Left lung (tissue), 14 donors: ENCODE measurements at places on chromosomes 2 and 18. TPM values are rescaled to one million over a fixed set of nuclear protein-coding genes. Genes with fewer than 3 reads are reported as not detected.

DNA sequence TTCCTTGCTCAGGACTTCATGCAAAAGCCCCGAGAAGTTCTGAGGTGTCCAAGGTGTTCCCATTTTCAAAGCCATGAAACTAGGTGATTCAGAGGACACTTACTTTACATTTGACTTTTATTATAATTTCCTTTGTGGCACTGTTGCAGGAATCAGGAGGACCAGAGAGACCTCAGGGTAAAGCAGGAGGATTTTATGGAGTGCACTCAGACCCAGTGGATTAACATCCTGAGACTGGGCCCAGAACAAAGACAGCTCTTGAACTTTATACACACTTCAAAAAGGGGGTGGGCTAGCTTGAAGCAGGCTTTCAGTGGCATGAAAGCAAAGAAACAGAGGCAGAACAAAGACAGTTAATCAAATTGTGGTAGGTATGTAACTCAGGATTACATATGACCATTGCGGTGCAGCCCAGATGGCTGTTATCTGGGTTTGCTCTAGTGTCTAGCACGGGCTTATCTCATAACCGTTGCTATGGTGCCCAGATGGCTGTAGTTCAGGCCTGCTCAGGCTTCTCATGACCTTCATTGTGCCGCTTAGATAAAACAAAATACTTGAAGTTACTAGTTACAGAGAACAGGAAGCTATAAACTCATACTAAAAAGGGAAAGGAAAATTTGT is 39.4 kb downstream of the TMEM182 start:
- no peak for DNase-seq
- no peak overlapping the region for H3K27ac ChIP-seq
- no peaks in the 10 kb centered on the region for H3K4me1 ChIP-seq
- no peaks in the 10 kb centered on the region for H3K27me3 ChIP-seq
- no peak overlapping the region for H3K4me3 ChIP-seq
- H3K36me3 ChIP-seq: no peaks in the 10 kb centered on the region

- H3K4me3 ChIP-seq: no peak overlapping the region
- H3K36me3 ChIP-seq: no peaks in the 10 kb centered on the region
- no peaks in the 10 kb centered on the region for H3K27me3 ChIP-seq
- H3K4me1 ChIP-seq: peaks cover 9% of the 10 kb centered on the region
- no peak for DNase-seq
Measured at GRCh38 chr2:109295781-109296117, 166.7 kb downstream of the SH3RF3 start.

- no peaks in the 10 kb centered on the region for H3K4me1 ChIP-seq
- H3K27ac ChIP-seq: no peak overlapping the region
- no peaks in the 10 kb centered on the region for H3K27me3 ChIP-seq
- no peak overlapping the region for H3K4me3 ChIP-seq
Measured at GRCh38 chr2:193907561-193907960, 1712.8 kb upstream of the TMEFF2 start.

DNA sequence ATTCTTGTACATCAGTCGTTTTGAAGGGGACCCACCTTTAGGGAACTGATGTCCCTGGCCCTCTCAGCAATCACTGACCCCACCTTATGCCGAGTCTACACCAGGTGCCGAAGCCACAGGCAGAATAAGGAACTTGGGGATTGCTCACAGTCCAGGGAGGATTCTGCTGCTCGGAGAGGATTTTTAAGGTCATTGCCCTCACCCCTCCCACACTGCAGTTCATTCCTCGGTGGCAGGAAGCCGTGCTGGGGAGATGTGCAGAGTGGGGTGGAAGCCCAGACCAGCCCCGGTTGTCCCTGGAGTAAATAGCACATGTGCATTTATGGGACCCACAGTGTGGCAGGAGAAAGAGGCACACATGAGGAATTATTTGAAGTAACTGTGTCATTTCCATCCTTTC is 50.4 kb downstream of the PLB1 start:
- no peak overlapping the region for H3K27ac ChIP-seq
- no peaks in the 10 kb centered on the region for H3K36me3 ChIP-seq
- no peak for DNase-seq

DNA sequence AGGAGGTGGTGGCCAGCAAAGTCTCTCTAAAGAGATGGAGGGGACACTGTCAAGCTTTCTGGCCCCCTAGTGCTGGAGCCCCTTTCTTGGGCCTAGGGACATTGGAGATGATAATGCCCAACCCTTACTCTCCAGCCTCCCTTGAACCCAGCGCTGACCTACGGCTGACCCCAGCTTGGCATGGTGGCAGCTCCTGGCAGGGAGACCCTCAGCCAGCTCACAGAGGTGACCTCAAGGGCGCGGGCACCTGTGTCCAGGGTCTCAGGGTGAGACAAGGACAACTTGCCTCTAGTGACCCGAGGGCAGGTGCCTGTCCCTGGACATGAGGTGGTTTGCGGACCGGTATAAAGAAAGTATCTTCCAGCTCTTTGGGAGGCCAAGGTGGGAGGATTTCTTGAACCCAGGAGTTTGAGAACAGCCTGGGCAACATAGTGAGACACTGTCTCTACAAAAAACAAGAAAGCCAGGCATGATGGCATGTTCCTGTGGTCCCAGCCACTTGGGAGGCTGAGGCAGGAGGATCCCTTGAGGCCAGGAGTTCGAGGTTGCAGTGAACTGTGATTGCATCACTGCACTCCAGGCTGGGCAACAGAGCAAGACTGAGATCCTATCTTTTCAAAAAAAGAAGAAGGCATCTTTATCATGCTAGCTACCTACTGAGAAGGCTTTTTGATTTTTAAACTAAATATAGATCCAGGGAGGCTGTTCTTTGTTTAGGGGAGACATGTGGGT is 3.3 kb upstream of the PER2 start:
- H3K4me3 ChIP-seq: no peak overlapping the region
- no peak overlapping the region for H3K27ac ChIP-seq
- peaks cover 25% of the 10 kb centered on the region for H3K4me1 ChIP-seq
- no peak for DNase-seq

AAMP gene
- total RNA-seq: 55.2 TPM

TRABD2A gene
- total RNA-seq: 6.3 TPM
